ENCODE measurements at places on chromosomes 2 and 18. TPM values are rescaled to one million over a fixed set of nuclear protein-coding genes. Genes with fewer than 3 reads are reported as not detected.

- DNase-seq: no peak
These were observed 73.6 kb downstream of the NPAS2 start for GRCh38 chr2:100893392-100894104.

DNA sequence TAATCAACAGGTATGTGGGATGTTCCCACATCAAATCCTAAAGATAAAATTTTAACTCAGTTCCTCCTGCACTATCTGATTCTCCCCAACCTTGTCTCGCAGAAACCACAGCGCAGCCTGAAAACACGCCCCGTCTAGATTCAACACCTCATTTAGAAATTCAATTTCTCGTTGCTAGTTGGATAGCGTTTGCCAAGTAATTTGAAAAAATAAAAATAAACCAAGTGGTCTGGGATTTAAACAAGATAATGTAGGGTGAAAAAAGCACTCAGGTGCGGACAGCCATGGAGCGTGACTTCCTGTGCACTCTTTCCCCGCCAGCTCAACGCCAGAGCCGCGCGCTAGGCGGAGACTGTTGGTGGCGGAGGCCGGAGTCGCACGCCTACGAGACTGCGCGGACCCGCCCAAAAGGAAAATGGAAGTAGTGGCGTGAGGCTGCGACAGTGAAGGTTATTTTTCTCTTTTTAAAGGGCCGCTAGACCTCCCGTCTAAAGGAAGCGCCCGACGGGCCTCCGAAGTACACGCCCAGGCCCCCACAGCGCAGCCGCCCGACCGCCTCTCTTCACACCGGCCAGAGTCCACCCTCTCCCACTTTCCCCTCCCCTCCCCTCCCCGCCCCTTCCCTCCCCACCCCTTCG, 615 bp upstream of the CCNT2 start:
- no peak for DNase-seq

ACMSD gene
- 47.0 TPM for total RNA-seq

RGPD6 gene
- total RNA-seq: 11.0 TPM

SEPTIN10 gene
- 63.1 TPM for total RNA-seq

POMC gene
- total RNA-seq: 6.8 TPM
